ENCODE measurements at places on chromosomes 12 and 14.

GRCh38 chr14:61648377-61648776 lies 46.9 kb upstream of the HIF1A start:
- DNase-seq = no peak

GRCh38 chr14:53563628-53564027 lies 393.0 kb downstream of the BMP4 start:
- no peak for DNase-seq

DNA sequence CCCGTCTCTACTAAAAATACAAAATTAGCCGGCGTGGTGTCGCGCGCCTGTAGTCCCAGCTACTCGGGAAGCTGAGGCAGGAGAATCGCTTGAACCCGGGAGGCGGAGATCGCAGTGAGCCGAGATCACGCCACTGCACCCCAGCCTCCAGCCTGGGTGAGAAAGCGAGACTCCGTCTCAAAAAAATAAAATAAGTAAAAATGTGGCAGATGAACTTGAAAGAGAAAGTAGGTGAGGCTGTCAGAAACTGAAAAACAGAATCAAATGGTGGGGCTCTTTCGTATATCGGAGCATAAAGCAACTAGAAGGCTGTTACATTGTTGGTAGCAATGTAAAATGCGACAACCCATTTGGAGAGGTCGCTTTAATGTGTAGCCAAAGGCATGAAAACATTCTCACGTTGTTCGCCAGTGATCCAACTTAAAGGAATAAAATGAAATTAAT lies 767 bp upstream of the CCNT1 start:
- no peak for DNase-seq

DNA sequence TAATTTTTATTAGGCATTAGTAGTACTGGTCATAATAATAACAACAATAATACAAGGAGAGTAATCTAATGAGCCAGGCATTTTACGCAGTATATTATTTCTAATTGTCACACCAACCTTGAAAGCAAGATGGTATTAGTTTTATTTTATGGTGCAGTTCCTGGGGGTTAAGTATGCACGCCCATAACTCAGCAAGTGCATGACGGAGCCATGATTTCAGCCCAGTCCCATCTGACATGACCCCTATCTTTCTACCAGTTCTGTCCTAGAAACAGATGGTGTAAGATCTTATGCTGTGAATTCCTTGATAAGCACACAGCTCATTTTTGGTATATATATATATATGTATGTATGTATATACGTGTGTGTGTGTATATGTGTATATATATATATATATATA lies 106.0 kb downstream of the AEBP2 start:
- DNase-seq = no peak

DNA sequence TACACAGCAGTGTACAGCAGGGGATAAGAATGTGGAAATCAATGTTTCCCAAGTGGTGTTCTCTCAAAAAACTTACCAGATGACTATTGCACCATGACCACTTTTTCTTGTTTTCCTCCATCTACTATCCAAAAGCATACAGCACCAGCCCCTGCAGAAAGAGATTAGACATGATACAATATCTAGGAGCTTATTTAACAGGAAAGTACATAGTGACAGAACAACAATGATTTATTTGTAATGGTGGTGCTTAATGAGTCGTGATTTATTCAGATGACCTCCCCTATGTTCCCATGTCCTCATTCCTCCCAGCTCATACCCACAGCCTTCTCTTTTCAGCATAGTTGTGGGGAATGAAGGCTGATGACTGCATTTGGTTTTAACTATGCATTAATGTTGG lies 413.6 kb downstream of the BTG1 start:
- no peak for DNase-seq

- DNase-seq = no peak
These were observed 328.7 kb downstream of the RPL10L start for GRCh38 chr14:46322730-46323403.

- DNase-seq = no peak
These were observed 336.4 kb upstream of the FBXO33 start for GRCh38 chr14:39768589-39768988.

- DNase-seq = no peak
These were observed 2.6 kb upstream of the CAPRIN2 start for GRCh38 chr12:30757316-30757715.

- DNase-seq = peak; percentile 86
These were observed 21.3 kb downstream of the TBX3 start for GRCh38 chr12:114662512-114663177.

DNA sequence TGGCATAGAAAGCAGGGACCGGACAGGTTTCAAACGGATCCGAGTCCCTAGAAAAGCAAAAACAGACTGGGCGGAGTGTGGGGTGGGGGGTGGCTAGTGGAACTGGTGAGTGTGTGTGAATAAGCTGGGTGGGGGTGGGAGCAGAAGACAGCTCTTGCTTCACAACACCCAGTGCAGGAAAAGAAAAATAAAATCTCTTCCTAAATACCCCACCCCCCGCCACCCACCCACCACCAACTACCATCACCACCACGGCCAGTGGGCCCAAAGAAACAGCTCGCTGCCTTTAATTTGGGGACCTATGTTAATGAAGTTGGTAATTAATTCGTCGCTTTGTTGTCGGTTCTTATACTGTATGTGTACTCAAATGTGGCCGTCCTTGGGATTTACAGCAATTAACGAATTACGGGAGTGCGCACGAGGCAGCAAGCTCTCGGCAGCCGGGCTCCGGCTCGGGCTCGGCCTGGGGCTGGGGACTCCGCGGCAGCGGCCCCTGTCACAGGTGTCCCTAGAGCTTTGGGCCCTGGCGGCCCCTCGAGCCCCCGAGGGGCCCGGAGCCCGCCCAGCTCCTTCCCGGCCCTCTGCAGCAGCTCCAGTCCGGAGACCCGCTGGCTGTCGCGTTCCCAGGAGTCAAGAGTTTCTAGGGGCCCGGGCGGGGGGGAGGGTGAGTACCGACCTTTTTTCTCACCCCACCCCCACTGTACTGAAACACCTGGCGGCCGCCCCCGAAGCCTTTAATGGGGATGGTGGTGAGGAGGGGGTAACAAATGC lies 1.5 kb upstream of the OTX2 start:
- no peak for DNase-seq

DNA sequence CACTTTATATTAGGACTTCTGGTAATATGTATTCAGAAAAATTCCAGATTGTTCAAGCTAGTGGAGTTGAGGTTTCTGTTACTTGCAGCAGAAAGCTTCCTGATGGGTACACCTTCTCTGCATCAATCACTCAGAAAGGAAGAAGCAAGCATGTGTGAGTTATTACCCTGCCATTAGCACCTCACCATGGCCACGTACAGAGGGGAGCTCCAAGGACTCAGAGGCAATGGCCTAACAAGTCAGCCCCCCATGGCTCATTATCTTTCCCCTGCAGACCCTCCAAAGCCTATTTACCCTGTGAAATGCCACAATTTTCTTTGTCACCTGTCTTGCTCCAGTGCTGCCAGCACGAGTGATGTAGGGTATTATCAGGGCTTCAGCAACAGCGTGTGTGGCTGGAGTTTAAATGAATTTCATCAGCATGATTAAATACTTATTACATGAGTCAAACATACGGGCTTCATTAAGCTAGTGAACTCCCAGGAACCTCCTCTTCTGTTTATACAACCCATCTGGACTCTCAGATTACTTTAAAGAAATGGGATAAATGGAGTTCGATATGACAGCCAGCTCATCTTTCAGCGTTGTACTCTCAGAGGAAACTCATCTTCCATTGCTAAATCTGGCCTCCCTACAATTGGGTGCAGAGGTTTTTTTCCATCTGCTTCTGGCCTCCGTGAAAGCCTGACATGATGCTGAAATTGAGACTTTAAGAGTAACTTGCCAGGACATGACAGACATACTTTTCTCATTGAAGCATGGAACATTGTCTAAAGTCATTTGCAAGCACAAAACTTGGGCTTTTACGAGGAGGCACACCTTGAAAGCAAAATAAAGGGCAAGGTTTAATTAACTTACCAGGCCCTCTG lies 135.9 kb downstream of the TMEM30B start:
- DNase-seq = no peak

DNA sequence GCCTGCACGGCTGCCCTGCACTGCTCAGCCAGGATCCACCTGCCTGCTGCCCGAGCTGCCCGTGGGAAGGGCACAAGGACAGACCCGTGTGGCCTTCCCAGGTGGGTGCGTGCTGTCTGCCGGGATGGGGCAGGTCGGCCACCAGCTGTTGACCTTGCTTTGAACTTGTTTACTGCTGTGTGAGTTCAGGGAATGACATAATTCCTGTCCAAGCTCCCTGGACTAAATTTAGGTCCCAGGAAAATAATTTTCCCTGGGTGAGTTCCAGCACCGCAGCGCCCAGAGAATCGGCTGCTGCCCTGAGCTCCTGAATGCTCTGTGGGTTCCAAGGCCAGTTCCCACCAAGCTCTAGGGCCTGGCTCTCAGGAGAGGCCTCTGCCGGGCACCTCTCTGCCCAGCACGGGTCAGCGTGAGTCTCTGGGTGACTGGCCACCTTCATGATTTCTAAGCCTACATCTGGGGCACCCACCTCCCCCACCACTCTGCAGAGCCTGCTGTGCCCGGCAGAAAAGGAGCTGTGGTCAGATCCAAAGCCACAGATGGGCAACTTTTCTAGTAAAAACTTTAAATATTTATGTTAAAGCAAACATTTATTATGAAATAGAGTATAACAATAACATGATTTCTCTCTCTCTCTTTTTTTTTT lies 27.2 kb upstream of the MLXIP start:
- DNase-seq = no peak

GRCh38 chr14:60212503-60213371 lies 36.3 kb upstream of the PPM1A start:
- DNase-seq = no peak

GRCh38 chr14:69531135-69531534 lies 43.5 kb downstream of the CCDC177 start:
- DNase-seq = peak; percentile 90

- DNase-seq = no peak
These were observed 573 bp upstream of the SUSD6 start for GRCh38 chr14:69610874-69611171.

DNA sequence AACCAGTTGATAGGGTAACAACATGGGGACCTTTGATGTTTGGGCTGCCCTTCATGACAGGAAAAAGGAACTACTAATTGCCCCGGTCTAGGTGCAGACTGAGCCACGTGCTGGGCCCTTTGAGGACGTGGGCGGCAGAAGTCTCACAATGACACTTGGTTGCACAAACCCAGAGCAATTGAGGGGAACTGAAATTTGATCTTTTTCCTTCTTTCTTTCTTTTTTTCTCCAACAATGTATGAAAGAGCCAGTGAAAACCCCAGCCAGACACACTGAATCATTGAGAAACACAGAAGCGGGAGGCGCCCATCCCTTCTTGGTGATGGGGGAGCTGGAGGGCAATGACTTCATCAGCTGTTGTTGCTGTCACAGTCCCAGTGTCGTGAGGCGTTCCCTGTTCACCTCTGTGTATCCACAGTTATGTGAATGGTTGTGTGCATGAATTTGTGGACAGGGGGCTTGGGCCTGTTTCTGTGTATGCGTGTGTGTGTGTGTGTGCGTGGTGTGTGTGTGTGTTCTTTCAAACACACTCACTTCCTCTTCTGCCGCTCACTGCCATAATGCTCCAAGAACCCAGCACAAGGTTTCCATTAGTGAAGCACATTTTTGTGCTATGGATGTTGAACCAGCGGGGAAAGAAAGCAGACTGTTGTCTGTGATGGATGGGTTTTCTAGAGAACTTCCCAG lies 137.5 kb upstream of the CCND2 start:
- no peak for DNase-seq

- no peak for DNase-seq
These were observed 21.7 kb downstream of the PTPN21 start for GRCh38 chr14:88533064-88533602.

DNA sequence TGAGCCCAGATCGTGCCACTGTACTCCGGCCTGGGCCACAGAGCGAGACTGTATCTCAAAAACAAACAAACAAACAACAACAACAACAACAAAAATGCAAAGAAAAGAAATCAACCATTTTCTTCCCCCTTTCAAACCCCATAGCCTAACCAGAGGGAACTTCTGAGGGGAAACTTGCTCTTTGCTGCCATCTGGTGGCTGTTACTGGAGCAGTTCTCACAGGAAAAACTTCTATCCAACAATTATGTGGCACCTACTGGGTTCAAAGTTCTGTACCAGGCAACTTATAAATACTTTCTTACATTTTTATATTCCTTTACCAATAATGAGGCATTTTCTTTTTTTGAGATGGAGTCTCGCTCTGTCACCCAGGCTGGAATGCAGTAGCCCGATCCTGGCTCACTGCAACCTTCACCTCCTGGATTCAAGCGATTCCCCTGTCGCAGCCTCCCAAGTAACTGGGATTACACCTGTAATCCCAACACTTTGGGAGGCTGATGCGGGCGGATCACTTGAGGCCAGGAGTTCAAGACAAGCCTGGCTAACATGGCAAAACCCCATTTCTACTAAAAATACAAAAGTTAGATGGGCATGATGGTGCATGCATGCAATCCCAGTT lies 50.9 kb upstream of the BICDL1 start:
- DNase-seq = peak; percentile 80

DNA sequence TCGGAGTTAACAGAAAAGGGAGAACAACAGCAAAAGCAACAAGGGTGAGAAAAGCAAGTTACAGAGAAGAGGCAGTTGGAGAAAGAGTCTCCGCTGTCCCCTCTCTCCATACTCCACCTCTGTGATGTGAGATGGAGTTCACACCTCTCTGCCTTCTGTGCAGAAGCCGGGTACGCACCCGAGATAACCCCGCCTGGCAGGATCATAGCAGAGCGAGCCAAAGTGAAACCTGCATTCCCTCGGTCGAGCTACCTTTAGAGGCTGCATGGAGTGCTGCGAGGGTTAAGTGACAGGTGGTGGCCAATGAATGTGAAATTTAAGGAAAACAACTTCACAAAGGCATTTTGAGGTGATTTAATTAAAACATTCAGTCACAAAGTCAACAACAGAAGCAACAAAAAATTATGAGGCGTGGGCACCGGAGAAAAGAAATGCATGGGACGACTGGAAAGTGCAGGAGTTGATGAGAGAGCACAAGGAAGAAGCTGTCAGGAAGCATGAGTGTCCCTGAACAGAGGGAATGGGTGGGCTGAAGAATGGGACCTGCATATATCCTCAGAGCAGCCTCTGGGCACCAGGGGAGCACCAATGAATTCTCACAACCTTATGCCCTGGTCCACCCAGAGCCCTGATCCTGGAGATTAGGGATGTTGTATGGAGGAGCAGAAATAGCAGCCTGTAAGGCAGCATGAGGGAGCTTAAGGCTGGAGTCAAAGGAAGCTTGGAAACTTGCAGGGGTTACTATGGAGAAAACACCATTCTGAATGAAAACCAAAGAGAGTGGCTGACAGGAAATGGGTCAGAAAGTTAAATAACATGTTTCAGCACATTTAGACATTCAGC lies 208.3 kb downstream of the EMP1 start:
- no peak for DNase-seq

DNA sequence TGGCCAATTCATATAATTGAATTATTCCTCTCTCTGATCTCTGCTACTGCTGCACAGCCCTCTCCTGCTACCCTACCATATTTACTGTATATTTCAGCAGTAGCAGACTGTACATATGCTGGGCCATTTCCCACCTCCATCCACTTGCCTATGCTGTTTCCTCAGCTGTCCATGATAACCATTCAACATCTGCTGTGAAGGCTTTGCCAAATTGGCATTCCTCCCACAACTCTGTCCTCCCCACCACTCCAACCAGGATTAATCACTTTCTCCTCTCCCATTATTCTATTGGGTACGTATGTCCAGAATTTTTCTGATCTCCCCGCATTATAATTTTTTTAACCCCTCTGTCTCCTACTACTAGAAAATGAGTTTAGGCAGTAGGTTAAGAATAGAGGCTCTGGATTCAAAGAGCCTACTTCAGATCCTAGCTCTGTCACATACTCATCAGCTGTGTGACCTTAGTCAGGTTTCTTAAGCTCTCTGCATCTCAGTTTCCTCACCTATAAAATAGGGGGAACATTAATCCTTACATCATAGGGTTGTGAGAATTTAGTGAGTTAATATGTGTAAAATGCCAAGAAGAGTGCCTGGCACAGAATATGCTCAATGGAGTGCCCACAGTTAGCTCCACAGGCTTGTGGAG lies 123.3 kb downstream of the KICS2 start:
- DNase-seq = no peak

Data from T47D (cell line).